ENCODE measurements at places on chromosomes 5 and 9.

- peak; percentile 45 for DNase-seq
These were observed 267.5 kb downstream of the ZSWIM6 start for GRCh38 chr5:61599370-61600122.

DNA sequence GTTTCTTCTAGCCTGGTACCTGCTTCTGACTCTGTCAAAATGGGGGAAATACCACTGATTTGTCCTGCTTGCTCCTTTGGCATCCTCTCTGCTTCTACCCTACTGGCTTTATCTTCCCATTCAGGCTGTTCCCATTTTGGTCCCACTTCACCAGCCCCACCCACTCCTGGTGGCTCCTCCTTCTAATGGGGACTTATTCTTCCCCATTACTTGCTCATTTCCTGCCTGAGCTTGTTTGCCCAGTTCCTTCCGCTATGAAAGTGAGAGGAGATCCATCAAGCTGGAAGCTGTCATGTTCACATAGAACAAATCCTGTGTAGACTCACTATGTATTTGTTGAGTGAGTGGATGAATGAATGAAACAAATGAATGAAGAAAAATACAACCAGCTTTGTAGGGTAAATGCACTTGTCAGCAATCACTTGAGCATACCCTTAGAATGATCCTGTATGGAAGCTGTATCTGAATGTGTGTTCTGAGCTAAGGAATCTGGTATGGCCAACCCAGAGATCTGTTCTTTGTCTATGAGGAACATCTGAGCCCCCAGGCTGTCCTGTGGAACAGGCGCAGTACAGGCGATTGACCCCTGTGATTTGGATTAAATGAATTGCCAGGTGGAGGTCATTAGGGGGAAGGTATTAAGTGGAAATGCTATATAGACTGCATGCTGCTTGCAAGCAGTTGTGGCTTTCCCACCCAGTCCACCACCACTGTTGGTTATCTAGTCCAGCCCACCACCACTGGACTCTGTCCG is 89.5 kb downstream of the APBA1 start:
- no peak for DNase-seq

DNA sequence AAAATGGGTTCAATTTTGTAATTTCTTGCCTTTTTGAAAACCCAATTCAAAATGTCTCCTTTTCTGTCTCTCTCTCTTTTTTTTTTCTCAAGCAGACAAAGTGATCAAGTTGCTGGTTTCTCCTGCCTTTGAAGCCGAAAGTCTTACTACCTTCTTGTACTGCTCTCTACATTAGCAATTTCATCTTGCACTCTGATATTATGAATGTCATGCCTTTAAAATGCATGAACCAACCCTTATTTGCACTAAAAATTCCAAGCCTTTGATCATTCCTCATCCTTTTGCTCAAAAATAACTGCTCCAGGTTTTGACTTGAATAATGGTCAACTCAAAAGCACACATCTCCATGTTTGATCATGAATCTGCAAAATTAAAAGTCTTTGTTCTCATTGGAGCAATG is 125.2 kb downstream of the CETN3 start:
- no peak for DNase-seq

GRCh38 chr5:176836811-176837706 is 26.7 kb downstream of the UNC5A start:
- no peak for DNase-seq

DNA sequence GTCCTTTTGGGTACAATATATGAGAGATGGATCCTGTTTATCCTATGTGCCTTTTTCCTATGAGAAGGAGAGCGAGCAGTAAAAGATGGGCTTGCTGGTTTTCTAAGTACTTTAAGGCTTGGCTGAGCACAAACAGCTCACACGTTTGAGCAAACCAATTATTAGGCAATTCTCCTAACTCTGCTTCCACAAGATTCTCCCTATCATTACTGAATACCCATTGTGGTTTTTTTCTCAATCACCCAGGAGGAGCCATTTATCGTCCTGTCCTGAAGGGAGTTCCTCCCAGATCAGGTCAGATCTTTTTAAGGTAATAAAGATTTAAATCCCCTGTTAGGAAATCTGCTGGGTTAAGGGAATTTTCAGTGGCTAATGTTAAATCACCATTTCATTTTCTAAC is 19.4 kb upstream of the C1QTNF3 start:
- no peak for DNase-seq

GRCh38 chr5:74423383-74423782 is 217.1 kb downstream of the ENC1 start:
- no peak for DNase-seq

GRCh38 chr5:2206293-2207108 is 323.8 kb upstream of the IRX4 start:
- DNase-seq = no peak

DNA sequence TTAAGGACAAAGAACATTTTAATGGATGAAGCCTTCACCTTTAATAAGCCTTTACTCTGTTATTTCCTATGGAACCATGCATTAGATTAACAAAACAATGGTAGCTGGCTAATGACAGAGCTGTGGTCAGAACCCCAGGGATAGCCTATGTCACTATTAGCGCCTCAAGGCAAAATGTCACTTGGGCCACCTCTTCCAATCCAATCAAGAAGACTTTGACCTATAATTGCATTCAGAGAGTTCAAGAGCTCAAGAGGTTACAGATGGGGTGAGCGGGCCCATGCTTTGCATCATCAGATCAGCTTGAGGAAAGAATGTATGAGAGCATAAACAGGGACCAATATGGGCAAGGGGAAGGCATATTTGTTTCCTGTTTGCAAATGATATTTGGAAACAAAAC is 425.1 kb downstream of the ARHGEF28 start:
- no peak for DNase-seq

GRCh38 chr9:94843134-94843533 is 116.6 kb downstream of the AOPEP start:
- no peak for DNase-seq

GRCh38 chr5:58921159-58921558 is 338.3 kb downstream of the RAB3C start:
- peak; percentile 47 for DNase-seq

- no peak for DNase-seq
These were observed 61.0 kb downstream of the RALGPS1 start for GRCh38 chr9:126975327-126976220.

DNA sequence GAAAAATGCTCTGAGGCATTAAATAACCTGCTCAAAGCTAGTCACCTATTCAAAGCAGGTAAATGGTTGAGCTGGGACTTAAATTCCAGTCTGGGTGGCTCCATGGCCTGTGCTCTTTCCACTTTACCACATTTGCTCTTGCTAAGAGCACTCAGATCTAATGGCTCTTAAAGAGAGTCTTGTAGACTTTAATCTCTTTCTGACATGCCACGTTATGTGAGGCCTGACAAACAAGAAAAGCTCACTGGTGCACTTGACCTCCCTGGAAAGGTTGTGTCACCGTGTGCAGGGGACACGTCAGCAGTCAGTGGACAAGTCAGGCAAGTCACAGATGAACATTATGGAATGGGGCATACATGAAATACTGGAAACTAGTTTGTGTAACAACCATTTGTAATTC is 129.9 kb upstream of the RPS23 start:
- no peak for DNase-seq

DNA sequence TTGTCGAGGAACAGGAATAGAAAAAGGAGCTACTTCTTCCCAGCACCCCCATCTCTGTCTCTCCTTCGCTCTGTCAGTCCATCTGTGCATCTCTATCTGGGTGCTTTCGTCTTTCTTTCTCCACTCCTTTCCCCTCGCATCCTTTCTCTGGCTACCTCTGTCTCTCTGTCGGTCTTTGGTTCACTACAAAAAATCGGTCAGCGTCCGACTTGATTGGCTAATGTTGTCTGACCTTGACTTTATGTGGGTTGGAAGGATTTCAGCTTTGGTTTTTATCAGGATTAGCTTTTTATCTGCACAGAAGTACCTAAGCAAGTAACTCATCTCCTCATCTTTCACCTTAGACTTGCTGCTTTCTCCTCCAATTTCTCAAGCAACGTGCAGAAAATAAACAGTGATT is 575.2 kb upstream of the ZNF462 start:
- no peak for DNase-seq

DNA sequence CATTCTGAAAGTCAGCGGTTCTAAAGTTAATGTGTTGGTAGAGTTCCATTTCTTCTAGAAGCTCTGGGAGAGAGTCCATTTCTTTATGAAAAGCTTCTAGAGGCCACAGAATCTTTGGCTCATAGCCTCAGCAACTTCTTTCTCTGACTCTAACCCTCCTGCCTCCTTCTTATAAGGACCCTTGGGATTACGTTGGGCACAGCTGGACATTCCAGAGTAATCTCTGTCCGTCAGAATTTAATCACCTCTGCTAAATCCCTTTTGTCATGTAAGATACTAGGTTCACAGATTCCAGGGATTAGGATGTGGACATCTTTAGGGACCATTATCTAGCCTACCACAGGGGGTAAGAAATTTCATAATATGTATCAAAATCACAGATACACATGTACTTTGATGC is 22.6 kb upstream of the ANKDD1B start:
- DNase-seq = peak; percentile 22

DNA sequence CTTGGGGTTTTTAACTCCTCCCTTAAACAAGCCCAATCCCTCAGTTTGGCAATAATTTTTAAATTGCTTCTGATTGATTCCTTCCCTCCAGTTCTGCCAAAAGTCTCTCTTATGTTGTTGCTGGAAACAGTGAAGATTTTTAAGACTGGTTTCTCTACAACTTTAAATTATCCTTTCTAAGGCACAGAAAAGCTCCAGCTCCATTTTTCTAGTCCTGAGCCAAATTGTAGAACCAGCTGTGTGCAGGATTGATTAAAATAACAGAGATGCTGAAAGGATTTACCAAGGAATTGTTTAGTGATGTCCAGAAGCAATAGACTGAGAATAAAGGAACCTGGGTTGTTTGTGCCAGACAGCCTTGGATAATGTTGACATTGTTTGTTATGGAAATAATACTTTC is 111.3 kb downstream of the NUDT12 start:
- DNase-seq = no peak

DNA sequence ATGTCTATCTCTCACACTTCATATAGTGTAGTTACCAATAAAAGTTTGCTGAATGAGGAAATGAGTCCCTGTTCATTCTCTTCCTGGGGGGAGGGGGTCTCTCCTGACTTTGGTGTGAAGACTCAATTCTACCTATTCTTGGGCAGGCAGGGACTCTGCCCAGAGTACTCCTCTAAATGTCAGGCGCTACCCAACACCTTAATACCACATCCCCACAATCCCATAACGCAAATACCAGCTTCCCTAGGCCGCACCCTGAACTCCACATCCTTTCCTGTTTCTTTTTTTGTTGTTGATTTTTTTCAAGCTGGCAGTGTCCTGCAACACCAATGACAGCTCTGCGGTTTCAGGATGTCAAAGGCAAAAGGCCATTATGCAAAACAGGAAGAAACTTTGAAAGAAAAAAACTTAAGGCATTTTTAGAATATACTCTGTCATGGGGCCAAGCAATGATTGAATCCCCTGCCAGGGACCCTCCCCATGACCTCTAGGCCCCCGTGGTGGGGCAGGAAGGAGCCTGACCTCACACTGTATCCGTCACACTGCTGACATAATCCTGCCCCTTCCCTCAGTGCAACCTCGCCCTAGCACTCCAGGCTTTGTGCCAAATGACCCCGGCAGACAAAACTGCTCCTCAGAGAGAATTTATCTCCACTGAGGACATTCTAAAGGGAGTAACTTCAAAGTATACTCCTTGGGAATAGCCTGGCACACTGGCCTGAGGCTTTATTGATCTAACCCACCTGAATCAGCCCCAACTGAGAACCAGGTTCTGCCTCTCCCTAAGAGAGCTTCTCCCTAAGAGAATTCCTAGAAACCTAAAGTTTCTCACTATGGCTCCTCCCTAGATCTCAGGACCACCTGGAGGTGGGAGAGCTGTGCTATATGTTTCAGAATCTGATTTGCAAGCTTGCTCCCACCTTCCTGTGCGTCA is 8.0 kb downstream of the B4GALT1 start:
- DNase-seq = peak; percentile 78

DNA sequence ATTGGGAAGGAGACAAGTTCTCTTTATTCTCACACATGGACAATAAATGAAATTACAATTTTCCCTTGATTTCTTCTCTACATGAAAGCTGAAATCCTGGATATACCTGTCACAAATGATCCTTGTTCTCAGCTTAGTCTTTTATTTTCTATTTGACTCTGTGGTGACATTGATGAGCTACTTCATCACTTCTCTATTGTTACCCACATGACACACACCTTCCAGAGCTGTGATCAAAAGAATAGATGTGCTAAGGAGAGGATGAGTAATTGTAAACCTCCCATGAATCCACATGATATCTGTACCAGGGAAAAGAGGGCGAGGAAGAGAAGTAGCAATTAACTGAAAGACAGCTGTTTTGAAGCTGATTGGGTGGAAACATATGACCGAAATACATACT is 102.0 kb downstream of the CAVIN4 start:
- DNase-seq = no peak

DNA sequence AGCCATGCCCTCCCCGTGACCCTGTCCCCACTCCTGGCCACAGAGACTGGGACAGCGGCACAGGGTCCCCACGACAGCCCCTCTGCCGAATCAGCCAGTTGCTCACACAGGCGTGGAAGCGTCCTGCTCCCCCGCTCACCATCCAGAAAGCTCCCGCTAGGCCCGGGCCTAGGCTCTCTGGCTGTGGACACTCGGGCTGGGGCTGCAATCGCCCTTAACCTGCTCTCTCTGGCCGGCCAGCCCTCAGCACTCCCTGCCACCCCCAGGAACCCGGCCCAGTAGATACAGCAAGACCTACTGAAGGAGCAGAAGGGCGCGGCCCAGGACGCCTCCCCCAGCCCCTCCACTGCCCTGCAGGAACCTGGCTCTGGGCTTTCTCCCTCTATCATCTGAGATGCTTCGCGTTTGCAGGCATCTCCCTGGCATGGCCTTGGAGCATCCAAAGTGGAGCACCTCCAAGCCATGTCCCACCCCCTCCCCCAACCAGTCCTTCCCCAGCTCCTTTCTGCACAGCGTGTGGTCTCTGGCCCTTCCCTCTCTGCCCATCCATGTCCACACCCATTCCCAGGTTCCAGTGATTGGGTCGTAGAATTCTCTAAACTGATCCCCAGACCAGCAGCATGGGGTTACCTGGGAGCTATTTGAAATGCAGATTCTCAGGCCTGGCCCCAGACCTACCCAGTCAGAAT is 113.7 kb upstream of the LMX1B start:
- DNase-seq = no peak

DNA sequence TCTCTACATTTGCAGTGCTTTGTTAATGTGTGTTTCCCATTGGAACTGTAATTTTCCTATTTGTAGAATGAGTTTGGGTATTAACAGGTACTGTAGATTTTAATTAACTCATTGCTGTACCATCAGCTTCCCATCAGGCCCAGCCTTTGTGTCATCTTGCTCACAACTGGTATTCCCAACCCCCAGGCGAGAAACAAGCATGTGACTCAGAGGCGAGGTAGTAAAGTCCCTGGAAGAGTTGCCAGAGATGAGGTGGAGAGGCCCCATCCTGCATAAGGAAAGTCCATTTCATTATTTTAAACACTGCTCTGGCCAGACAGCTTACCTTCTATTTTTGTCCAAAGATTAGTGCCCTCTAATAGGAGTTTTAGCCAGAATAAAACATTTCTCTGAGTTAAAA is 29.9 kb downstream of the ADCY2 start:
- DNase-seq = no peak

DNA sequence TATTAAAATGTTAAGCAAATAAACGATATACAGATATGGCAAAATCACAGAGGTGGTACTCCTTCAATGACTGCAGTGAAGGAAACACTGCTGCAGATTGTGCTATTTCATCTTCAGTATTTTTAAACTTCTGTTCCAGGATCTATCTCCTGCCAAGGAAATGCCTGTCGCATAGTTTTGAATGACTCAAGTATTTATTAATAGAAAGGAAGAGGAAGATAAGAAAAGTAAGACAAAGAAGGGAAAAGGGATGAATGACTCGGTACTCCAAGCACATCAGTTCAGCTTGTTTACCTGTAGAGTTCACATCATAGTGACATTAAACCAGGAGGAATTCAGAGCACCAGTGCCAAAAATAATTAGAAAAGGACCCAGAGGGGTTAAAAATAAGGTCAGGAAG is 5.1 kb upstream of the GPX8 start:
- peak; percentile 79 for DNase-seq

Measured in choroid plexus epithelial cell (primary cell).